Purkinje cell (primary cell): ENCODE measurements at places on chromosomes 1 and 21. TPM values are rescaled to one million over a fixed set of nuclear protein-coding genes. Genes with fewer than 3 reads are reported as not detected.

The TGFB2 gene
- polyA plus RNA-seq = 2.7 and 6.9 TPM in 2 replicates

The PLCH2 gene
- polyA plus RNA-seq = 0.22 and 0.47 TPM in 2 replicates

The GJA8 gene
- polyA plus RNA-seq = not detected in 2 replicates

The MATN1 gene
- polyA plus RNA-seq = not detected in 2 replicates

The CHIA gene
- not detected in 2 replicates for polyA plus RNA-seq
